ENCODE measurements at places on chromosomes 11 and 22.

GRCh38 chr11:47464483-47464882 is 15.5 kb upstream of the RAPSN start:
- peak; percentile 70 for DNase-seq

GRCh38 chr11:73916435-73916834 is 34.4 kb upstream of the DNAJB13 start:
- no peak for DNase-seq

GRCh38 chr22:48580481-48580970 is 1247.1 kb downstream of the BRD1 start:
- no peak for DNase-seq

DNA sequence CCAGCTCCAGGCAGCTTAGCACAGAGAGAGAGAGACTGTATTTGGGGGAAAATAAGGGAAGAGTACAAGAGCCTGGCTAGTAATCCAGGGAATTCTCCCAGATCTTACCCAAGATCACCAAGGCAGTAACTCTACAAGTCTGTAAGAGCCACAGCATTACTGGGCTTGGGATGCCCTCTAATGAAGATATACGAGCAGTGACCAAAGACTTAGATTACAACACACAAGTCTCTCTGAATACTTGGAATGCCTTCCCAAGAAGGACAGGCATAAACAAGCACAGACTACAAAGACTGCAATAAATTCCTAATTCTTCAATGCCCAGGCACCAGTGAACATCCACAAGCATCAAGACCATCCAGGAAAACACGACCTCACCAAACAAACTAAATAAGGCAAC is 17.7 kb downstream of the DNAJC24 start:
- no peak for DNase-seq

- no peak for DNase-seq
Observed at GRCh38 chr22:40056154-40056553, 61.4 kb downstream of the FAM83F start.

DNA sequence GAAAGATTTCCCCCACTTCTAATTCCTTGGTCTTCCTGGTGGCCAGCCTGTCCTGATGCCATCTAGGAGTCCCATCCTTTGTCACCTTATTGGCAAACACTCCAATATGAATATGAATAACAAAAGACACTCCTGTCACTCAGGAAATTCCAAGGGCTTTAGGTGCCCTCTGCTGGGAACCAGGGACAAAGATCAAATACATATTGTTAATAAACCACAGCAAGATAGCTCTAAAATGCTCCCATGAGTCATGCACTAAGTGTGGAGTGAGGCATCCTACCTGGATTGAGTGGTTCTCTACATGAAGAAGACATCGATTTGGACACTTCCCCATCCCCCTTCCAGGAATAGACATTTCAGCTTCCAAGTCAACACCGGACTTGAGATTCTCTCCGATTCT is 823.6 kb downstream of the TBC1D22A start:
- DNase-seq: peak; percentile 53

- no peak for DNase-seq
Observed at GRCh38 chr11:36463781-36464180, 46.3 kb downstream of the TRAF6 start.

GRCh38 chr11:86255896-86256295 is 11.3 kb downstream of the EED start:
- DNase-seq: no peak

GRCh38 chr11:28269586-28269985 is 161.4 kb downstream of the METTL15 start:
- no peak for DNase-seq

- no peak for DNase-seq
Observed at GRCh38 chr22:30826670-30827355, 132.1 kb downstream of the OSBP2 start.

- no peak for DNase-seq
Observed at GRCh38 chr11:2726964-2727363, 27.2 kb upstream of the KCNQ1OT1 start.

GRCh38 chr22:44289414-44290171 is 23.2 kb downstream of the SHISAL1 start:
- no peak for DNase-seq

GRCh38 chr11:19253817-19254216 is 13.1 kb upstream of the E2F8 start:
- DNase-seq: no peak

- DNase-seq: no peak
Observed at GRCh38 chr22:42945736-42946135, 69.2 kb downstream of the PACSIN2 start.

GRCh38 chr11:87775036-87775435 is 400.2 kb downstream of the RAB38 start:
- DNase-seq: no peak

DNA sequence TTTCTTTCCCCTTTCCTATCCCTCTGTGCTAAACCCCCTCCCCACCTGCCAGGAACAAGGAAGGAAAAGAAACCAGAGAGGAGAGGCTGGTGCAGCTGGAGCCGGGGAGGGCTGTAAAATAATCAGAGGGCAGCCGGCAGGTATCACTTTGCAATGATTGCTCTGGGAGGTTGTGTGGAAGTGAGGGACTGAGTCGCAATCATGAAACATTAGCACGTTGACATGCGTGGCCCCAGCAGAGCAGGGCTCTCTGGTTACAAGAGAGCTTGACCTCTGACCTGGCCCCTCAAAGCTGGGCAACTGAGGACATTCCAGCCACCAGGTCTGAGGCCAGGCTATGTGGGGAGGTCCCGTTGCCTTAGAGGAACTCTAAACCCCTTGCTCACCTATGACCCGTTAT is 170.8 kb upstream of the BDNF start:
- no peak for DNase-seq

- DNase-seq: peak; percentile 59
Observed at GRCh38 chr11:6737872-6738466, 33.8 kb downstream of the OR2AG2 start.

GRCh38 chr11:77589181-77589520 is 602 bp upstream of the AQP11 start:
- DNase-seq: no peak

- DNase-seq: no peak
Observed at GRCh38 chr11:31805037-31805628, 6.0 kb downstream of the PAX6 start.

- DNase-seq: no peak
Observed at GRCh38 chr22:24592851-24593558, at the start of gene LRRC75B. TSS of gene LRRC75B (minus strand) at chr22:24593073. CDS start at chr22:24593039, 34 bp downstream.

- peak; percentile 43 for DNase-seq
Observed at GRCh38 chr11:133082841-133083488, 449.3 kb downstream of the OPCML start.

GRCh38 chr11:6405846-6406245 is 13.0 kb downstream of the APBB1 start:
- DNase-seq: no peak

DNA sequence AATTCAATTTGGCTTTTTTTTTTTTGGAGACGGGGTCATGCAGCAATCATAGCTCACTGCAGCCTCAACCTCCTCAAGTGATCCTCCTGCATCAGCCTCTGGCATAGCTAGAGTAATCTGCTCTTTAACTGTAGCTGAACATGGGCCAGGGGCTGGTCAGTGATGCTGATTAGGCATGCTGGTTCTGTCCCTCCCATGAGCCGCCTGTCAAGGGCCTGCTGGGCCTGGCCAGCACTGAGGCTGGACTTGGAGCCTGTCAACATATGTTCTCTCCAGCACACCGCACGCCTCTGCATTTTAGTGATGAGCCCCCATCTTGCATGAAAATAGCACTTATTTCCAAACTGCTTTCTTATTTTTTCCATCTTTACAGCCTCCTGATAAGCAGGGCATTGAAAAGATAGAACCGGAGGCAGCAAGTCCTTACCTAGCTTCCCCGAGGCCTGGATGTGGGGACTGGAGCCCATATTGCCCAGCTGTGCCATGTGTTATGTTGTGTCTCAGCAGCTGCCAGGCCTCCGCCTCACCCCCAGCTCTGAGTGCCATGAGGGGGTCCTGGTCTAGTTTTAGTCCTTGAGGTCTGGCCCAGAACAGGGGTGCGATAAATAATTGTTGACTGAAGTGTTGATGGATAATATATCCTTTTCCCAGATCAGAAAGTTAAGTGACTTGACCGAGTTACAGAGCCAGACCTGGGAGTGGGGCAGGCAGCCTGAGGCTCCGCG is 80.0 kb downstream of the CTTN start:
- no peak for DNase-seq

DNA sequence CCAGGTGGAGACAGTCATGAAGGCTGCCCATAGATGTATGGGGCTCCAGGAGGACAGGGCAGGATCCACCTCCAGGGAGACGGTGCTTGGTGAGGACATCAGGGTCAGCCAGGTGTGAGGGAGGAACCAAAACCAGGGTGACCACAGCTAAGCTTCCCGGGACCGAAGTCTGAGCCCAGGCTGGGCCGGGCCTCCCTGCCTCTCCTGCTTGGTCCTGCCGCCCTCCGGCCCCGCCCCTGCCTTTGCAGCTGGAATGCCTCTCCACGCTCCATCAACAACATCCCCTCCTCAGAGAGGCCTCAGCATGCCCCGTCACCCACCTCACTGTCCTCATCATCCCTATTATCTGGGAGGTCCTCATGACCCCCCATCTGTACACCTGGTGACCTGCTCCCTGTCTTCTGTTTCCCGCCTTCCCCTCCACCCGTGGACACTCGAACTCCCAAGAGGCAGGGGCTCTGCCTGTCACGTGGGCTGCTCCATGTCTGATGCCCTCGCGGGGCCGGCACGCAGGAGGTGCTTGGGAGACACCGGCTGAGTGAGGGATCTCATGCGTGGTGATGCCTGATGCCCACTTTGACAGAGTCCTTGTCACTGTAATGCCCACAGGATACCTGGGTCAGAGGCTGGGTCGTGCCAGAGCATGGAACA is 59.4 kb downstream of the RTL6 start:
- no peak for DNase-seq

- DNase-seq: no peak
Observed at GRCh38 chr22:44547371-44547770, 49.3 kb upstream of the RTL6 start.

DNA sequence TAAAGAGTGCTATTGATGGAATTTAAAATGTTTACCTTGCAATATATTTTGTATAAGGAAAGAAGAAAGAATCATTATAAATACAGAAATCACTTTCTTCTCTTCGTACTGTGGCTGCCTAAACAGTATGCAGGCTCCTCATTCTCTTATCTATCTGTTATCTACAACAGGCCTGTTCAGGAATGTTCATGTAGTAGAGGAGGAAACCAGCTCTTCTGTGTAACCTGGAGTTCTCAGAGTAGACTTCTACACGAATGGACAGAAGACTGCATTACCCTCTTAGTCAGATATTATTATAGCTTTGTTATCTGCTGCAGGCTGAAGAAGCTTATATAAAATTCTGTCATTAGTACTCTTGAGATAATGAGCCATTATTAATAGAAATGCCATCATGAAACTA is 1225.9 kb upstream of the CNTN5 start:
- no peak for DNase-seq

DNA sequence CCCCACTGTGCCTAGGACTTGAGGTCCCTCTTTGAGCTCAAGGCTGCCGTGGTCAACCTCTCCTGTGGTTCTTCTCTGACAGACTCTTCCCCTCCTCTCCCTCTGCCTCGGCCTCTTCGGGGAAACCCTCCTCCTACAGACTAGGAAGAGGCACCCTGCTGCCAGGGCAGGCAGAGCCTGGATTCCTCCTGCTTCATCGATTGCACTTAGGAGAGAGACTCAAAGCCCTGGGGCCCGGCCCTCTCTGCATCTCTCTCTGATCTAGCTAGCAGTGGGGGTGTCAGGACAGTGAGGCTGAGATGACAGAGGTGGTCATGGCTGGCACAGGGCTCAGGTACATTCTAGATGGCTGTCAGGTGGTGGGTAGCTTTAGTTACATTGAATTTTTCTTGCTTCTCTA is 63.6 kb upstream of the EMID1 start:
- DNase-seq: no peak

- DNase-seq: no peak
Observed at GRCh38 chr11:69703768-69704507, at the start of gene FGF19. TSS of gene FGF19 (minus strand) at chr11:69704022. CDS start at chr11:69703876, 146 bp downstream.

DNA sequence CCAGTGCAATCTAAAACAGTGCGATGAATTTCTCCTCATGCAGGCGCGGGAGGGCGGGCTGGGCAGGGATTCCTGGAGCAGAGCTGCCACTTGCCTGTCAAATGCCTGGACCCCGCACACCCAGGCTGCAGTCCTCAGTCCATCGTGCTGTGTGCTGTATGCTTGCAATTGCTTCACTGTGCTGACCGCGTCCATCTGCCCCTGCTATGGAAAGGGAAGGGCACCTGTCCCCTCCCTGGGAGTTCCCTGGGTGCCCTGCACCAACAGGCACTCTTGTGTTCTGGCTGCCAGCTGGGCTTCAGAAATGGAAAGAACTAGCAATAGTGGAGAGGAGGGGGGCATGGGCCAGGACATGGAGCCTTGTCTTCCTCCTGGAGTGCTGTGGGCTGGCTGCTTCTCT is 185.4 kb upstream of the B3GAT1 start:
- no peak for DNase-seq

DNA sequence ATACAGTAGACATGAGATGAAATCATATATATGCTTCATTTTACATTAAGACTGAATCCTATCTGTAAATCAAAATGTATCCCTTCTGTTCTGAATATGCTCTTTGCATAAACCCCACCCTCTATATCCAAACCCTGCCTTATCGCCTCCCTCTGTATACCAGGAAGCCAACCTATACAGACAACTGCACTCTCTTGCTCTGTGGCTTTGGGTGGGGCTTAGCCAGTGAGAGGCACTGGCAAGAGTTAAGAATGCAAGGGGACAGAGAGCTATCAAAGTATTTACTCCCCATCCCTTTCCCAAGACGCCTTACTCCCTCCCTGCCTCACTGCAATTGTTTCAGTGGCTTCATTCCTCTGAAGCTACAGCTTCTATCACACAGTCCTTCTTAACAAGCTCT is 309.8 kb downstream of the TTC28 start:
- DNase-seq: no peak

DNA sequence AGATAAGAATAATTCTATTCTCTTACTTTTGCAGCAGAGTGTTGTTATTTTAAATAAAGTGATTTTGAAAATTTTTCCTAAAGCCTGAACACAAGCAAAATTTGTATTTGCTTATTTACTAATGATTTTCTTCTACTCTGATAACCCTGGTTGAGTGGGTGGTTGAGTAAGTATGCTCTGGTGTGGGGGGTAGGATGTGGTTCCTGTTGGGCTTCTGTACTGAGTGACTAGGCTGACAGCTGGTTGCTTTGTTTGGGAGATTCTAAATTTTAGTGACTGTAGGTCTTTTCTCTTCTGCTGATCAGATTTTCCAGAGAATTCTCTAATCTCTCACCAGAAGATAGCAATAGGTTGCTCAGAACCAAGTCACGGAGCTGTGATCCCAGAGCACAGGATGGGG is 61.6 kb downstream of the METTL15 start:
- DNase-seq: no peak

GRCh38 chr11:10301656-10302358 is 3.1 kb upstream of the ADM start:
- no peak for DNase-seq

Measured in NCI-H1417 (cell line).